Panc1 (cell line): ENCODE measurements at places on chromosomes 5 and 9.

- DNase-seq, result no peak
Measured at GRCh38 chr5:151051066-151051930, 29.5 kb downstream of the TNIP1 start.

DNA sequence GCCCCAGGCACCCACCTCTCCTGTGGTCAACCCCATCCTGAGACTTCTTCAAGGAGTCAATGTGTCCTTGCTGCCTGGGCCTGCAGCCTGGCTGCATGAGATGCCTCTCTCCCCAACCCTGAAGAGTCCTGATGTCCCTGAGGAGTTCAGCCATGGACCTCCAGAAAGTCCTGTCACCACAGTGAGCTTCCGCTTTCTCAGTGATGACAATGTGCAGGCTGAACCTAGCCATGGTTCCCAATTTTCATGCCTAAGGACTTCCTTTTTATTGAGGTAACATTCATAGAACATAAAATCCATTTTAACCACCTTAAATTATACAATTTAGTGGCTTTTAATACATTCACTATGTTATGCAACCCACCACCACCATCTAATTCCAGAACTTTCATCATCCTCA, 29.1 kb downstream of the DAP start:
- no peak for DNase-seq

- DNase-seq, result no peak
Measured at GRCh38 chr5:58871648-58872242, 288.9 kb downstream of the RAB3C start.

GRCh38 chr9:91676046-91676445, 252.4 kb upstream of the NFIL3 start:
- no peak for DNase-seq

GRCh38 chr9:68427216-68427977, 71.0 kb downstream of the PGM5 start:
- no peak for DNase-seq

GRCh38 chr5:60503771-60504170, 196.2 kb downstream of the DEPDC1B start:
- no peak for DNase-seq

GRCh38 chr5:16937503-16938161, 1.5 kb upstream of the MYO10 start:
- no peak for DNase-seq

DNA sequence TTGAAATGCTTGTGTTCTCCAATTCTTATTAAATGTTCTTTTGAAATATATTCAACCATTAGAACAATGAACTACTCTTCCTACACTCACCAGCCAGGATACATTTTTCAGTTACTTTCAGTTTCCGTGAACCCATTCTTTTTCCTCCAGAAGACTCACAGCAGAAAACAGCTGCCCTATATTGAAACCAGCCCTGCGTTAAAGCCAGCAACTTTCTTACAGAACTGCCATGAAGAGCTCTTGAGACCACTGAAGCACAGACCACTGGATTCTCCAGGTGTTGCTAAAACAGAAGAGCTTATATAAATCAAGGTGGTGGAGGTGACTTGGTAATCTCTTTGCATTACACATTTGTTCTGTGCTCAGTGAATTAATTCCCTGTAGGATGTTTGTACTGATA, 365.9 kb upstream of the C9orf72 start:
- no peak for DNase-seq

DNA sequence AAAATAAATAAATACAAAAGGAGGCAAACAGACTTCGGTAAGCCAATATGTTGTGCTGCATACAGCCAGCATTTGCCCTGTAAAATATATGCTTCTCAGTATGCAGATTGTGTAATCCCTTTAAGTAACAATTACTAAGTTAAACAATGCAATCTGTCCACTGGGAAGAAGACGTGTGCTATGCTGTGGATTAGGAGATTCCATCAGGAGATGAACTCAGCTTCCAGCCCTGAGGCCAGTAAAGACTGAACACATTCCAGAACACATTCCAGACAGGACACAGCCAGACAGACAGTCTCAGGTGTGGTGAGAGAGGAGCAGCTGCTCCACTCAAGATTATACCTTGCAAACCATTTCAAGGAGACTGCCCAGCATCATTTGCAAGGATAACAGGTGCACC, 97.8 kb downstream of the MPDZ start:
- DNase-seq, result no peak
